ENCODE measurements at places on chromosomes 6 and 20.

GRCh38 chr6:38391206-38391605 is 248.5 kb downstream of the BTBD9 start:
- DNase-seq = peak; percentile 13

DNA sequence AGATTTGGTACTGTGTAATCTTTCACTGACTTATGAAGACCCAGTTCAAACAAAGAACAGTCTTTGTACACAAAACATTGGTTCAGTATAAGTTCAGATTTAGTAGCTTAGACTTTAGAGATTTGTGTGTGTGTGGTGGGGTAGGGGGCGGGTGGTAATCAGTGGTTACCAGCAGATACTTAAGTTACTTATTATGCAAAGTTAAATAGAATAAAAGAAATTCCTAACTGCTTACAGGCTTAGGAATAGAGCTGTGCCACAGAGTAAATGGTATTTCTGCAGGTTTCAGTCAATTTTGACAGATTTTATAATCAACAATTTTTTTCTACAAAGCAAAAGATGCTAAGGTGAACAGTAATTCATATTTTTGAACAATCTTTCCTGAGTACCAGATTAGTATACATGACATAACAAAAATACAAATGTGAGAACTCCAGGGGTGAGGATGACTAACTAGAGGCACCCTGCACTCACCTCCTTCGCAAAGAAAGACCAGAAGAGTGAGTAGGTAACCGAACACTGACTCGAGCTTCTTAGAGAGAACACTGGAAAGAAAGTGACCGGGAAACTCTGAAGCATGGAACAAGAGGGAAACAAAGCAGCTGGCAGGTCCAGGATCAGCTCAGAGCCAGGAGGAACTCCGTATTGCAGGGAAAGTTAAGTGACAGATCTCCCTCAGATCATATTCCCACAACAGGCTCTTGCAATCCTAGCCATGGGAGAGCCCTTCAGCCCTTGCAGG is 560.6 kb downstream of the COL12A1 start:
- no peak for DNase-seq

DNA sequence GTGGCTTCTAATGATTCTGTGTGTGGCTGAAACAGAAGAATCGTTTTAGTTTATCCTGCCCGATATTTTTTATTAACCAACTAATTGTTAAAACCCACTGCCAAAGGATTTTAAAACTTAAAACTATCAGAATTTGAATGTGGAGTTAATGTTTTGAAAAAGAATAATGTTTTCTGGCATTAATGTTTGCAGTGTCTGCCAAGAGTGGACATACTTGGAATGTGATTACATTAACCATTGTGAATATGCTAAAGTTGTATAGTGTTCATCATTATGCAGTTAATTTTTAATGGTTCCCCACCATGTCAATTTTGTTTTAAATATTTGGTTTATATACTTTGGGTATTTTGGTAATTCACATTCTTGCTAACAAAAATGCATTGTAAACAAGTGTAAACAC is 24.4 kb downstream of the DCBLD1 start:
- no peak for DNase-seq

DNA sequence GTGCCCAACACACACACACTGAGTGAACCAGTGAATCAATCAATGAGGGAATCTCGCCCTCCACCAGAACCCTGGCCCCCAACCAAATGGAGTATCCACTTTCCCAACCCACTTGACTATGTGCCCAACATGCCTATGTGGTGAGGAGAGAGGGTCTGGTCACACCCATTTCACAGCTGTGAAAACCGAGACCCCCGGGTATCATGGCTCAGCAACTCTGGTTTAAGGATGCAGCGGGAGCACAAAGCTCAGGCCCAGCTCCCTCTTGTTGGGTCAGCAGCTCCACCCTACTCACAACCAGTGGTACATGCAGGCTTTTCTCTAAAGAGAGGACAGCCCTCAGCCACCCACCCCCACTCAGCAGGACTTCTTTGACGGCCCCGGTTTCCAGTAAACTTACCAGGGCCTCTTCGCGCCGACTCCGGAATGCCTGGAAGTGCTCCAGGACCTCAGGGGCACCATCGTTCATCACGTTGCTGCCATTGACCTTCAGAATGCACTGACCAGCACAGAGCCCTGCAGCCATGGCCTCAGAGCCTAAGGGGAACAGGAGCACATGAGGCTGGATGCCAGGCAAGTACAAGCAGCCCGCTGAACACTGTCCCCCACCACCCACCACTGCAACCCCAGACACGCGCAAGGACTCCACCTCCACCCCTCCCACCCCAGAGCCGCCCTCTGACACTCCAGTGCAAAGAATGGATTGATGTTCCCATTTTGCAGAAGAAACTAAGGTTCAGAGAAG is 174.7 kb downstream of the PREX1 start:
- no peak for DNase-seq
